LNCaP clone FGC (cell line): ENCODE measurements at places on chromosomes 5 and 9.
A peak's percentile ranks its signal among the peaks of the same experiment; 100 is the strongest.

GRCh38 chr5:88060194-88060593 is 208.5 kb downstream of the TMEM161B start:
- DNase-seq, result no peak

DNA sequence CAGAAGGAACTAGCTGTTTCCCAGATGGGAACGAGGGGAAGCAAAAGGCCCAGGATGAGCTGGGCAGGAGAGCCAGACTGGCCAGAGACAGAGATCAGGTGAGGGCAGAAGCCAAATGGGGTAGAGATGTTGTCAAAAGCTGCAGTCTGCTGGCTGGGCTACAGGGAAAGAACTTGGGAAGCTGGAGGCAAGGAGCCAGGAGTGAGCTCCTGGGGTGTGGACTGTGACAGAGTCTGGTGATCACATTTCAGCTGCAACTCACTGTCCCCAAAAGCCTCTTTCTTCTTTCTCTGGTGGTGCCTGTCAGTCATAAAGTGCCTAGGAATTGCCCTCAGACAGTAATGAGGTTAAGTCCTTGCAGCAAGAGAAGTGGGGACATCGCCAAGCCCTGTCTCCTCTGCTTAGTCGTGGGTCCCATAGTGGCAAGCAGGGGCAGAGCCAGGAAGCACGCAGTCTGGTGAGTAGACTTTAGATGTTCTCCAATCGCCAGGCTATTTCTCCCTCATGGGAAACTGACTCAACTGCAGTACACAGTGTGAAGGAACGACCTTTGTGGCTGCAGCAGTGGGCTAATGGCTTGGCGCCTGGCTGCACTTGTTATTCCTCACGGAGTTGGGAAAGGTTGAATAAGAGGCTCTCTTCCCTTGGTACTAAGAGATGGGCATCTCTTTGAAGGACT is 2.5 kb upstream of the FSD1L start:
- no peak for DNase-seq

DNA sequence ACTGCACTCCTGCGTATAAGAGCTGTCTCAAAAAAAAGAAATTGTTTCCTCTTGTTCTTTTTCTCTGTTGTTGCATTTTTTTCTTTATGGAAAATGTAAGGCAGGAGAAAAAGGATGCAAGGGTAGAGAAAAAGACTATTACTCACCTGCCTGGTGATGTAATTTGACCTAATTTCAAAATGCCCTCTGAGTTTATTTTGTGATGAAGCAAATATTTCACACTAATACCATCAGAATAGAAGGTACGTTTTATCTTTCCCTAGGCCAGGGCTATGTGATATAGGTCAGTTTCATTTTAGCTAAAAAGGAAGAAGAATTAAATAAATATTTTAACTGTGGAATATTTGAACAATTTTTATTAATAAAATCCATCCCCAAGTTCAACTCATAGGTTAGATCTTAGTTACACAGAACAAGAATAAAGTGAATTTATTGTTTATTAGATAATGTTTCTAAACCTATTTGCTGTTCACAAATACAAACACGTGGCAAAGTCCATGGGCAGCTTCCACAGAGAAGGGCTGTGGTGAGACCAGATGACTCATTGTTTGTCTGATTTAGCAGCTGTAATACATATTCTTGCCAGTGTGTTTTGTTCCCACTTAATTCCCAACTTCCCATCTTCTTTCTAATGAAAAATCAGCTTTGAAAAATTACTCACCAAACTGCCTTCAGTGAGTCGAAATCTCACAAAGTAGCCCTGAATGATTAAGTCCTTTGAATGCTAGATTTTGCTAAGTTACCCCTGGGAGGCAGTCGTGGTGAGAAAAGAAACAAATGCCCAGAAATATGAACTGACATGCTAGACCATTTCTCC is 52.8 kb upstream of the CCDC112 start:
- peak; percentile 54 for DNase-seq

DNA sequence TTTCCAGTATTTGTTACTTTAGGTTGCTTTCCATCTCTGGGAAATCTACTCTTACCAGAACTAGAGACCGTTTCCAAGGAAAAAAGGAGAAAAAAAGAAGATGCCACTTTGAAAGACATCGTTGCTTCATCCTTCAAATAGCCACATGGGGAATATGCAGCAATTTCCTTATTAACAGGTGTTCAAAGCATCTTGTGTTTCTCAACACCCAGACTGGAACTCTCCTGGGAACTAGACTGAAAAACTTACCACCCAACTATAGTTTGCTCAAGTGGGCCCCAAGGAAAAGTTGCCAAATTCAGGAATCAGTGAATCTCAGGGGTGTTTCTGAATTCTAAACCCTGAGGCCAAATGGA is 80.0 kb upstream of the JAK2 start:
- no peak for DNase-seq

GRCh38 chr5:17228821-17229291 is 11.4 kb downstream of the BASP1 start:
- DNase-seq, result no peak

- no peak for DNase-seq
These were observed 634.4 kb upstream of the C9orf72 start for GRCh38 chr9:28207657-28208056.

DNA sequence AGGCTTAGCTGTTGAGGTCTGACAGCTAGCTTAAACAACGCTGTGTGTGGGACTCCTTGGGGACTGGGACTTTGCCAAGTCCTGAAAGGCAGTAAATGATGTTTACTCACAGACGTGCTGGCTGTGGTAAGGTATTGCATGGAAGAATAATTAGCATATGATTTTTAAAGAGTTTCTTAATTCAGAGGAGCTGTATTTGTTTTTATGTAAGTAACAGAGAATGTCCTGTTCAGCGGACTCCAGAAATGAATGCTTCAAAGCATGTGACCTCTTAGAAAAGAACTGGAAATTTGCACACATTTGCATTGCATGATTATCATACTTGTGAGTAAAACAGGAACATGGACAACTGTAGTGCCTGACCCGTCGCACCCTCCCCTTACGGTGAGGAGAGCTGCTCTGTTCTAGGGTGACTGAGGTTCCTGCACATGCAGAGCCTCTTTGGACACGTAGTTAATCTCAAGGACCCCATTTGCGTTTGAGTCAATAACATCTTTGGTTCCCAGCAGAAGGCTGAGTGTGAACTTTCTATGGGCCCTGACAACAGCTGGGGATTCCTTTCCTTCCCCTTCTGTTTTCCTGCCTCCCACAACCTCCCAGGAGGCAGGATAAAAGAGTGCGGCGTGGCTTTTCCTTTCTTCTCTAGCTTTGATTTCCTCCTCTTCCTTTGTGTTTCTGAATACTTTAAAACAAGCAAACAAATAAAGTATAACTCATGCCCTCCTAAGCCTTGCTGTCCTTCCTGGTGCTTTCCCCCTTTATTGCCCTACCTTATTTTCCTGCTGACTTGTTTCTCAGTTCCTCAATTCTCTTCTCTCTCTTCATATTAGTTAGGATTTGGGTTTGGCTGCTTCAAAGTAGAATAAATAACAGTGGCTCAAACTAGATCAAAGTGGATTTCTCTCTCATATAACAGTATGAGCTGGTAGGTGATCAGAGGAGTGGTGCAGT is 157.2 kb upstream of the CD180 start:
- peak; percentile 50 for DNase-seq

- DNase-seq, result no peak
These were observed 7.1 kb upstream of the DMXL1 start for GRCh38 chr5:119063579-119064379.

GRCh38 chr5:18281947-18282581 is 647.8 kb downstream of the TAF11L14 start:
- peak; percentile 13 for DNase-seq

DNA sequence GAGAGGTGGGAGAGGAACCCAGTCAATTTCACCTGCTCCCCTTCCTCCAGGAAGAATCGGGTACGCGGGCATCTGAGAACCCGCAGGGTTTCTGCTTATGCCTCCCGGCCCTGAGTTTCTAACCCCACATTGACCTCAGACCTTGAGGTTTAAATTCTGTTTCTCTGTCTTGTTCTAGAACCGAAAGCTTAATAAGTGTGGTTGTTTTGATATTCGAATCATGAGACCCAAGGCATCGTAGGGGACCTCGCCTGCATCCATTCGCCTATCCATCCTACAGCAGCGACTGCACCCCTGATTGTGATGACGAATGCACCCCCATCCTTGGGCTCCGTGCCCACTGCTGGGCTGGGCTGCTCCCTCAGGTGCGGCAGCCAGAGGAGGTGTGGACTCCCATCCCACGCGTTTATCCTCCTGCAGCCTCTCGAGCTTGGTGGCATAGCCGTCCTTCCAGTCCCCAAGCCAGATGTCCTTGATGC is 80.8 kb upstream of the IER5L start:
- DNase-seq, result no peak
